ENCODE measurements at places on chromosomes 7 and 10.

DNA sequence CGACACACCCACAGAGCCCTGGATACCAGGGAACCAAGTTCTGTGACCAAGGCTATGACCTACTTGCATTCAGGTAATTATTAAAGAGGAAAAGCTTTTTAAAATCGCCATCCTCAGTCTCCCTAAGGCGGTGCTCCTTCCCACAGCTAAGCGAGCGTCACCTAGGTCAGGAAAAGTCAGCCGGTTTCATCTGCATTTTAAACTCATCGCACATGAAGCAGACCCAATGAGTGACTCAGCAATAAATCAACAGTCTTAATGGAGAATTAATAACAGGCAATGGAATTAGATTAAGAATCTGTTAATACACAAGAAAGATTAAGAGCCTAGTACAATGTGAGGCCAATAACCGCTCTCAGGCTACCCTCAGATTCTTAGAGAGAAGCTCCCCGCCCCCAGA is 59.2 kb downstream of the HSPA12A start:
- no peak for DNase-seq

- DNase-seq = no peak
These were observed 146.6 kb downstream of the CHRM2 start for GRCh38 chr7:137015015-137015414.

- DNase-seq = no peak
These were observed 953.0 kb upstream of the ZWINT start for GRCh38 chr10:57314046-57314445.

DNA sequence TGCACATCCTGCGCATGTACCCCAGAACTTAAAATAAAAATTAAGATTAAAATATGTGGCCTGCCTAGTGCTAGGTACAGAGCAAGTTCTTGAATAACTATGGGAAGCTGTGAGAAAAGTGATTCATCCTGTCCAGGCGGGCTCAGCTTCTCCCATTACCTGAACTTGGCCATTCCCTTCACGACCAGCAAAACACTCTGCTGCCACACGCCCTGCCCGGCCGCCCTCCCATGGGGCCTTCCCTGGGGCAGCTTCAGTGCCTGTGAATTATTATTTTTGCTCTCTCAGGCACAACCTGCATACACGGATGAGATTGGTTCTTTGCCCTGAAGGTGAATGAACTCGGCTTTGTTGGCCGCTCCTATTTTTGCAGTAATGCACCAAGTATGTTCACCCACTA is 209.2 kb upstream of the SHH start:
- no peak for DNase-seq

DNA sequence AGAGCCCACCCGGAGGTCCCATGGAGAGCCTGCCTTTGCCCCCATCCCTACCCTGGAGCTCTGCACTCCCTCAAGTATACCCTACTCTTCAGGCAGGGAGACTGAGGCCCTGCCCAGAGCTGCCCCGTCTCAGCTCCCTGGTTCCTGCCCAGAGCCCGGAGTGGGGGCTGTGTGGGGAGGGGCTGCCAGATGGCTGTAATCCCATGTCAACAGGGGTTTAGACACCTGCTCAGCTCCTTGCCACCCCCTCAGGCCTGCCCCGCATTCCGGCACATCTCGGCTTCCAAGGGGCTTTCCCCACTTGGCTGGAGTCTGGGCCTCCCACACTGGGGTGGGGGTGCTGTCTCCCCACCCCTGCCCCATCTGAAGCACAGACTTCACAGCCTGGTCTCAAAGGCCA is 20.9 kb upstream of the LFNG start:
- DNase-seq = no peak
